ENCODE measurements at places on chromosomes 7 and 10.

GRCh38 chr7:18041191-18041590, 13.5 kb upstream of the PRPS1L1 start:
- no peak for DNase-seq

DNA sequence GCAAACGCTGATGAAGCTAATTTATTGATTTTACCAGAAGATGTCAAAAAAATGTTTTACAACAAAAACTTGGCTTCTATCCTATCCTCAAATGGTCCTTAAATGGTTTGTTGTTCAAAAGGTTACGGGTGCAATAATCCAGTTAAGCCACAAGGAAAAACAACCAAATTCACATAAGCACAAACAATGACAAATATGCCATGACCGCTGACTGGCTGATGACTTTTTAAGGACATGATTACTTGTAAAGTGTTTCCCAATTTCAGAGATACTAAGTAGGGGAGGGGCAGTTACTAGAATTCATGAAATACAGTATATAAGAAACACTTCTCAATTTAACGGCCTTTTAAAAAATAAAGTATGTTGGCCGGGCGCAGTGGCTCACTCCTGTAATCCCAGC, 28.8 kb downstream of the ABI1 start:
- DNase-seq = no peak

- DNase-seq = no peak
Observed at GRCh38 chr7:123131961-123132360, 67.8 kb downstream of the SLC13A1 start.

- DNase-seq = no peak
Observed at GRCh38 chr7:155462163-155462735, 4.3 kb downstream of the EN2 start.

- no peak for DNase-seq
Observed at GRCh38 chr7:42342381-42342780, 105.4 kb upstream of the GLI3 start.

- no peak for DNase-seq
Observed at GRCh38 chr10:66457629-66458028, 468.2 kb upstream of the LRRTM3 start.

DNA sequence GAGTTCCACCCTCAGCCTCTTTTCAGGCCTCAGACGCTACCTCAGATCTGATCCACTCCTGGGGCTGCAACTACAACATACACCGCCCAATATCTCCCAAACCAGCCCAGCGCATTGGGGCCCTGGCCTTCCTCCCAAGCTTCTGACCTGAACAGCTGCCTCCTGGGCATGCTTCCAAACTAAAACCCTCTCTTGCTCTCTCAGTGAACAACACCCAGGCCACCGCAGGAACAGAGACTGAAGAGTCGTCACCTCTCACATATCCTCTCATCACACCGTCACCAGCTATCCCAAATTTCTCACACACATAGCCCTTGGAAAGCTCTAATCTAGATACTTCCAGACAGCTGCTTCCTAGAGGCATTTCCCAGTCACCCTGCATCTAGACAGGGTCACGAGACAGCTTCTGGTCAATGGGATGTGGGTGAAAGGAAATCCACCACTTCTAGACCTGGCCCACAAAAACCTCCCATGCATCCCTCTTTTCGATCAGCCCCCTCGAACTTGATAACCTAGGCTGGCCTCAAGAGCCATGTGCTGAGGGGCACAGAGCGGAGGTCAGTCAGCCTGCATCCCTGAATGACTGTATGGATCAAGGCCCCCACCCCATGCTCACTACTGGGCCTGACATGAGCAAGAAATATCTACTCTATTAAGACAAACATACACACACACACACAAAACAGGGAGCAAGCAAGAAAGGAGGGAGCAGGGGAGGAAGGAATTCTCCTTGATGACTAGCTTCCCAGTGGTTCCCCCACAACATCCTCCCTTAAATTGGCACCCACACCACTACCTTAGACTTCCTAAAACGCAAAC, 1.8 kb downstream of the PARP12 start:
- DNase-seq = peak; percentile 71

DNA sequence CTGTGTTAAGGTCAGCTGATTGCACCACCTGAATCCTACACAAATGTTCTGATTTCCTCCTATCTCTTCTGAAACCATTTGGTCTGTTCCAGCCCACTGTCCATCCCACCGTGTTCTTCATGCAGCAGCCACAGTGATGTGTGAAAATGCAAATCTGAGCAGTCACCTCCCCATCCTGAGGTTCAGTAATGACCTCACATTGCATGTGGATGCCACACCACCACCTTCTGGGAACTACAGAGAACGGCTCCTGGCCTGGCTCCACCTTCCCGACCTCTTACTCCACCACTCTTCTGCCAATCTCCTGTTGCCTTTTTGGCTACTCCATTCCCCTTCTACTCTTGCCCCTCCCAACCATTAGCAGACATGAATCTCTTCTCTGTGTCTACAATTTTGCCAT, 244.4 kb downstream of the TNS3 start:
- no peak for DNase-seq

DNA sequence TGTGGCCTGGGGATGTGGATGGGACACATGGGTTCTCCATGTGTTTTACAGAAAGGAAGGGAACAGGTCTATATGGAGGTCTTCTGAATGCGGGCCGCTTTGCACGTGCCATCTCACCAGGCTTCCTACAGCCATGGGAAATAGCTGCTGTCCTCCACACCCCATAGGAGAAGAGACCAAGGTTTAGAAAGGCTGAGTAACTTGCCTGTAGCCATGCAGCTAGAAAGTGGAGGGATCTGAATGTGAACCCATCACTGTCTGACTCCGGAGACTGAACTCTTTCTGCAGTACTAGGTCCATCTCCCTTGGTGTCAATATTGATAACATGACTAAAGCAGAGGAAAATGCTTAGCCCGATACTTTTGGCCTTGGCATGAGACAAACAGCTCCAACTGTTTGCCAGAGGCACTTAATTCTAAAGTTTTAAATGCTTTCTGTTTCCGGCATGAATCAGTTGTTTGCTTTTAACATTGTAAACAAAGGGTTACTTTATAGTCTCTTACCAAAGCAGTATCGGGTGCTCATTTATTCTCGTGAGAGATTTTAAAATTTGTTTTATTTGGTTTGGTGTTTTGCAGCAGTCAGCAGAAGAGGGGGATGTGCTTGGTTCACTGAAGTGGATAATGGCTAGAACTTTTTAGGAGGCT, 64.8 kb upstream of the LOXL4 start:
- DNase-seq = no peak

GRCh38 chr7:107150375-107151073, 18.3 kb upstream of the HBP1 start:
- peak; percentile 32 for DNase-seq

DNA sequence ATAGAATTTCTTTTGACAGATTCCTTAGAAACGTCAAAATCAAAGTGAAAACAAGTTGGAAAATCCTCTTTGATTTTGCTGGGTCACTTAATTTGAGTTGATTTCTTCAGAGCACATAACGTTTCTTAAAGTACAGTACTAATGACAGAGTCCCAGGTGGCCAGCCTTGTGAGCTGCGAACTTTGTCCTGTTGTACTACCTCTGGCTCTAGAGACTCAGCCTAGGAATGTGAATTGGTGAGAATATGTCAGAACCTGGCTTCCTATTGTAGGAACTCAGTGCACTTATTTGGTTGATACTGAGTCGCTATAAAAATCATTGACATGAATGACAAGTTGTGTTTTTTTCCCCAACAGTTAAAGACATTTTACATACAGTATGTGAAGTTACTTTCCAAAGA, 20.2 kb downstream of the SDK1 start:
- no peak for DNase-seq

- DNase-seq = no peak
Observed at GRCh38 chr10:26937371-26937770, 76.6 kb upstream of the ABI1 start.

- no peak for DNase-seq
Observed at GRCh38 chr7:100153708-100154535, 4.6 kb downstream of the TRAPPC14 start.

Data from SHP77 treated with DMSO at 0.1 percent for 48 hours (cell line).